Fibroblast of lung (primary cell): ENCODE measurements at places on chromosomes 7 and 10. TPM values are rescaled to one million over a fixed set of nuclear protein-coding genes. Genes with fewer than 3 reads are reported as not detected.
A peak's percentile ranks its signal among the peaks of the same experiment; 100 is the strongest.

The CYP2E1 gene
- 0.26 and 0.50 TPM in 2 replicates for total RNA-seq

The CCL26 gene
- total RNA-seq: 1.2 and 1.3 TPM in 2 replicates

The EN2 gene
- under 0.01 TPM in 1 of 2 replicates, not detected in the other for total RNA-seq

The OPN1SW gene
- total RNA-seq: not detected in 2 replicates

The CYP26A1 gene
- under 0.01 TPM in 1 of 2 replicates, not detected in the other for total RNA-seq

DNA sequence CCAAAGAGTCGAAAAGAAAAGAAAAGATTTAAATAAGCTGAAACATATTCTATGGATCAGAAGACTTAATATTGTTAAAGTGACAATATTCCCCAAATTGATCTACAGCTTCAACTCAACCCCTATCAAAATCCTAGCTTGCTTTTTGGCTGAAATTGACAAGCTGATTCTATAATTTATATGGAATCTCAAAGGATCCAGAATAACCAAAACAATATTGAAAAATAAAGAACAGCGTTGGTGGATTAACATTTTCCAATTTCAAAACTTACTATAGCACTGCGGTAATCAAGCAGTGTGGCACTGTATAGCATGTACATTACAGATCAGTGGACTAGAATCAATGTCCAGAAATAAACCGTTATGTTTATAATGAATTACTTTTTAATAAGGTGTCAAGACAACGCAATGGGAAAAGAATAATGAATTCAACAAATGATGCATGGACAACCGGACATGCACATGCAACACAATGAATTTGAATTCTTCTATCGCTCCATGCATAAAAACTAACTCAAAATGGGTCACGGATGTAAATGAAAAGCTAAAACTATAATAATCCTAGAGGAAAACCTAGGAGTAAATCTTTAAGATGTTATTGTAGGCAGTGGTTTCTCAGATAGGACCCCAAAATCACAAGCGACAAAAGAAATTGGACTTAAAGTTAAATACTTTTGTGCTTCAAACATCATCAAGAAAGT lies 1.6 kb upstream of the ALOX5 start:
- peaks cover 32% of the 10 kb centered on the region for H3K27me3 ChIP-seq
- no peaks in the 10 kb centered on the region for H3K36me3 ChIP-seq
- DNase-seq: no peak
- no peaks in the 10 kb centered on the region for H3K4me1 ChIP-seq
- H3K4me3 ChIP-seq: no peak overlapping the region
- H3K27ac ChIP-seq: no peak overlapping the region

DNA sequence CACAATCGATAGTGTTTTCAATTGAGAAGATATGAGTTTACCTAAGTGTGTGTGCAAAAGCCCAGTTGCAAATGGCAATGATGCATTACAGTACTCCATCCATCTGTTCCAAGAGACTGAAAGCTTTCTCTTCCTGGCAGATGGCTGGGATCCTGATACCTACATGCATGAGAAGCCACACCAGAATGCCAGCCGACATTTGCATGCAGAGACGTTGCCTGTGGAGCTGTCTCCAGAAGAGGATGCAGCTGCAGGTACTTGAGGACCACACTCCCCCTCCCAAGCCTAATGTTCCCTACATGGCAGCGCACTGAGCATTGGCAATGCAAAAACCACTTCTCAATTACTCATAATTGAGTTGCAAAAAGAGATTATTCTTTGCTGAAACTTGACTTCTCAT lies 332.1 kb downstream of the WDR11 start:
- H3K27ac ChIP-seq: no peak overlapping the region
- no peak overlapping the region for H3K4me3 ChIP-seq
- H3K4me1 ChIP-seq: no peaks in the 10 kb centered on the region
- H3K27me3 ChIP-seq: no peaks in the 10 kb centered on the region
- no peak for DNase-seq
- H3K36me3 ChIP-seq: no peaks in the 10 kb centered on the region

DNA sequence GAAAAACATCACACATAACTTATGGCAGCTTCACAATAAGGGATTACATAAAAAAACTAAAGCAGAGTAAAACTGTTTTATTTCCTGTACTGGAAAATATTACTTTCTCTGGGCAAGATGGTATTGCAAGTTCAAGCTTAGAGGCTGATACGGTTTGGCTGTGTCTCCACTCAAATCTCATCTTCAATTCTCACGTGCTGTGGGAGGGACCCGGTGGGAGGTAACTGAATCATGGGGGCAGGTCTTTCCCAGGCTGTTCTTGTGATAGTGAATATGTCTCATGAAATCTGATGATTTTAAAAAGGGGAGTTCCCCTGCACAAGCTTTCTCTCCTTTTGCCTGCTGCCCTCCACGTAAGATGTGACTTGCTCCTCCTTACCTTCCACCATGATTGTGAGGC lies 5.1 kb upstream of the LRRC27 start:
- H3K4me3 ChIP-seq: no peak overlapping the region
- H3K4me1 ChIP-seq: peaks cover 2% of the 10 kb centered on the region
- no peaks in the 10 kb centered on the region for H3K27me3 ChIP-seq

DNA sequence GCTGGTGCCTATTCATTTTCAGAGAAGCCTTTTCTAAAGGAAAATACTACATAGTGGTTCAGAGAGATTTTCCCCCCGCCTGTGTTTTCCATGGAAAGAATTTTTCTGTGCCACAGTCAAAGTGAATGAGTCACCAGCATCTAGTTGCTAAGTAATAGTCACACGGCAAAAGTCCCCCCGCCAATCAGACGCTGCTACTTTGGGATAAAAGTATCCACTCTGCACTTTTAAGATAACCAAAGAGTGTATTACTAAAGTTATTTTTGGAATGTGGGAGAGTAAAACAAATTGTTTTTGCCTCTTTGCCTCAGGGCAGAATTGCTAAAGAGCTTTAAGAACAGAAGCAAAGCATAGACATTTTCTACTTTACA lies 23.5 kb downstream of the ABLIM1 start:
- H3K4me1 ChIP-seq: peaks cover 34% of the 10 kb centered on the region
- no peaks in the 10 kb centered on the region for H3K36me3 ChIP-seq
- peak; percentile 96 for DNase-seq
- no peak overlapping the region for H3K4me3 ChIP-seq

DNA sequence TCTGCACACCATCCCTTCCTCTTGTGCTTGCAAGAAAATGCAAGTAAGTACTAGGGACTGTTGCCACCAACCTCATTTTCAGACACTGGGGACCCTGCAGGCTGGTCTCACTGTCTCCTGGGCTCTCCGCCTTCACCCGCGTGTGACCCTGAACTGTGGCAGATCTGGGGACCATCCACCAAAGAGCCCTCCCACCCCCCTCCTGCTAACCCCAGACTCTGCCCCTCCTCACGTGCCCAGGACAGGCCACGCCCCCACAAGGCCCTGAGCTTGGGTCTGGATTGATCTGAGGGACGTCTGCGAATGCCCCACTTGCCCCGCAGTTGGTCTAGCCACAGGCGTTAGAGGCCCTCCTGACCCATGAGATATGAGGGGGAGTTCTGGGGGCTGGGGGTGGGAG lies 8.1 kb downstream of the CNPY1 start:
- H3K36me3 ChIP-seq: no peaks in the 10 kb centered on the region
- no peak overlapping the region for H3K27ac ChIP-seq
- H3K27me3 ChIP-seq: peaks cover 10% of the 10 kb centered on the region
- no peaks in the 10 kb centered on the region for H3K4me1 ChIP-seq

DNA sequence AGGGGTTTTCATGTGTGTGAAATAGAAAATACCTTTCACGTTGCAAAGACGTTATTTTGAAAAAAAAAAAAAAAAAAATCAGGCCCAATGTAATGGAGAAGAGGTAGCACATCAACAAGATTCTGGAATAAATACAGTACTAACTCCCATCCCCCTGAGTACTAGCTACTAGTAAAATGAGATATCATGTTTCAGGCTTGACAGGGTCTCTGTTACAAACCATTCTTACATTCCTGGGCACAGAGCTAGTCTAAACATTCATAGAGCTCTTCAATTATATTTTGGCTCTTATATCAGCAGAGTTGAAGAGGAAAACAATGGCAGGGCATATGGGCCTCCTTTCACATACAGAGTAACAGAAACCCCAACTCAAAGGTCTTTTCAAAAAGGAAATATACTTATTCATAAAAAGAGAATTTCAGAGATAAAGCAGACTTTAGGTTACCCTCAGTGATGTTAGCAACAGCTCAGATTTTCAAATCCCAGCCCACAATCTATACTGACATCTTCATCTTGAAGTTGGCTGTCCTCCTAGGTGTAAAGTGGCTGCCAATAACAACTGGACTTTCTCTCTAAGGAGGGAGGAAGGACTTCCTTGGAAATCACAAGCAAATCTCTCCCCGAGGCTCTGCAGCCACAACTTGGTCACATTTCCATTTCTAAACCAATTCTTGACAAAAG lies 18.6 kb downstream of the C7orf33 start:
- no peak overlapping the region for H3K27ac ChIP-seq
- no peaks in the 10 kb centered on the region for H3K36me3 ChIP-seq
- peaks cover 7% of the 10 kb centered on the region for H3K27me3 ChIP-seq
- peak; percentile 64 for DNase-seq

DNA sequence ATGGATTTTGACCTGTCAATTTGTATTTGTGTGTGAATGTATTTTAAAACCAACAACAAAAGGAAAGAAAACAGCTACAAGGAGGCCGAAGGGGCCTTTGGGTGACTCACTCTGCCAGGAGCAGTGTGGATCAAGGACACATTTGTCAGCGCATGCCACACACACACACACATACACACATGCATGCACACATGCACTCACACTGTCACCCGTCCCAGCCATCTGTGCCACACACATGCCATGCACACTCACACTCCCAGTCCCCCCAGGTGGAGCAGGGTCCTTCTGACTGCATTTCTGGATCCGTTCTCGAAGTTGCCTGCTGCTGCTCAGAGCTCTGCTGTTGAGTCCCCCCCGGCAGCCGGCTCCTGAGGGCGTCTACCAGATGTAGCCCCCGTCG lies 26.0 kb downstream of the SPOCK2 start:
- no peak for DNase-seq
- no peaks in the 10 kb centered on the region for H3K4me1 ChIP-seq
- peaks cover 11% of the 10 kb centered on the region for H3K27me3 ChIP-seq
- no peak overlapping the region for H3K4me3 ChIP-seq

DNA sequence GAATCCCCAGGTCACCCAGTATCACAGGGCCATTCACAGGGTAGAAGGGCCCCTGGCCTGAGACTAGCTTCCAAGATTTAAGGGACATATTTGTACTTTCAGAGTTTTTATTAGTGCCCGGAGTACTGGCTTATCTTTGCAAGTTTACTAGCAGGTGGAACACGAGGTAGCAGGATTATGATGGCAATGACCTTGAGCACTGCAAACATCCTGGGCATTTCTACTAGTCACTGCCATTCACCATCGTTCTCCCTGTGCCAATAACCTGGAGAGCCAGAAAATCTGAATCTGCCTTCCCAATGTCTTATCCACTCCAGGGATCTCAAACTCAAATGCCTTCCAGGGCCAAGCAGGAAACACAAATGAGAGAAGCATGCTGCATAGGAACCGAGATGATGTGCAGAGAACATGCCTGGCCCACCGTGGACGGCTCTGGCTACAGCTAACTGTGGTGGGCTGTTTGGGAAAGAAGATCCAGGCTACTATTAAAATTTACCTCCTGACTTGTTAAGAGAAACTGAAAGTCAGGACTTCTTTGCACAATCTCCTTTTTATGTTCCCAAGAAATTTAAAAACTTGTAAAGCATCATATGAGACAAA lies 16.7 kb downstream of the FAM53B start:
- no peak for DNase-seq
- H3K4me1 ChIP-seq: no peaks in the 10 kb centered on the region
- H3K4me3 ChIP-seq: no peak overlapping the region
- no peak overlapping the region for H3K27ac ChIP-seq
- no peaks in the 10 kb centered on the region for H3K27me3 ChIP-seq

DNA sequence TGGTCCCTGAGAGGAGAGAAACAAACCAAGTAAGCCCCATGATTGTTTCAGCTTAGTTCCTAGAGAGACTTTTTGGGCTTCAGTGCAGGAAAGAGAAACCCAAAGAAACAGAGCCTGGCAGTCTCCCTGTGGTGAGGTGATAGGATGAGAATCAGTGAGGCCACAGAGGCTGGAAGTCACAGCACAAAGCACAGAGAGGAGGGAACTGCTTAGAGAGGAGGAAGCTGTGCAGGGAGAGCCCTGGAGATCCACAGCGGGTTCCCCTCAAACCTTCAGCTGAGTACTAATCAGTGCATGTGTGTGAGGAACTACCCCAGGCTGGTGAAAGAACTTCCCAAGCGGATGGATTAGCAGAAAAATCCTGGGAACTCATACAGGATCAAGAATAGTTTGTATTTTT lies 27.4 kb upstream of the HECW1 start:
- no peak for DNase-seq
- H3K36me3 ChIP-seq: no peaks in the 10 kb centered on the region
- H3K4me3 ChIP-seq: no peak overlapping the region
- H3K27ac ChIP-seq: no peak overlapping the region
- H3K4me1 ChIP-seq: no peaks in the 10 kb centered on the region

DNA sequence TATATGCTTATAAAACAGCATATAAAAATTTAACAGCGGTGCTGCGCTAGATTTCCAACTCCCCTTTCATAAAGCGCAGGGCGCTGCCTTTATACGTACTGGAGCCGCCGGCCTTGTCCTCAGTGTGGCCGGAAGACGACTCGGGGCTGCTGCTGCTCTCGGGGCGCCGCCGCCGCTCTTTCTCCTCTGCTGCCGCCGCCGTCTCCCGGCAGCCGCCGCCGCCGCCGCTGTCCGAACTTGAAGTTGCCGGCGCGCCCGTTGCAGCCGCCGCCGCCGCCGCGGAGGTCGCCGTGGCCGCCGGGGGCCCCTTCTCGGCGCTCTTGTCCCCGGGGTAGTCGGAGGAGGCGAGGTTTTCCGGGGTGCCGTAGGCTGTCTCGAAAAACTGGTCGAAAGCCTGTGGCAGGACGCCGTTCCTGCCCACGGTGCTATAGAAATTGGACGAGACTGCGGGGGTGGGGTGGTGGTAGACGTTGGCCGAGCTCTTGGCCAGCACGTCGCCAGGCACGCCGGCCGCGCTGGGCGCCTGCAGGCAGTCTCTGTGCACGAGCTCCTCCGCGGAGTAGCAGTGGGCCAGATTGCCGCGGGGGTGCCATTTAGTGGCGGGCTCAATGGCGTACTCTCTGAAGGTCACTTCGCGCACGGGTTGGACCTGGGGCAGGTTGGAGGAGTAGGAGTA lies 557 bp downstream of the HOXA11 start:
- peak; percentile 15 for DNase-seq
- no peaks in the 10 kb centered on the region for H3K36me3 ChIP-seq
- no peaks in the 10 kb centered on the region for H3K4me1 ChIP-seq
- H3K27me3 ChIP-seq: peaks cover 71% of the 10 kb centered on the region
- peak overlapping the region; percentile 18 for H3K4me3 ChIP-seq

- no peak overlapping the region for H3K27ac ChIP-seq
- no peaks in the 10 kb centered on the region for H3K36me3 ChIP-seq
- H3K27me3 ChIP-seq: no peaks in the 10 kb centered on the region
- DNase-seq: no peak
- H3K4me1 ChIP-seq: no peaks in the 10 kb centered on the region
- no peak overlapping the region for H3K4me3 ChIP-seq
Observed at GRCh38 chr10:128032466-128032865, 93.8 kb downstream of the MKI67 start.

DNA sequence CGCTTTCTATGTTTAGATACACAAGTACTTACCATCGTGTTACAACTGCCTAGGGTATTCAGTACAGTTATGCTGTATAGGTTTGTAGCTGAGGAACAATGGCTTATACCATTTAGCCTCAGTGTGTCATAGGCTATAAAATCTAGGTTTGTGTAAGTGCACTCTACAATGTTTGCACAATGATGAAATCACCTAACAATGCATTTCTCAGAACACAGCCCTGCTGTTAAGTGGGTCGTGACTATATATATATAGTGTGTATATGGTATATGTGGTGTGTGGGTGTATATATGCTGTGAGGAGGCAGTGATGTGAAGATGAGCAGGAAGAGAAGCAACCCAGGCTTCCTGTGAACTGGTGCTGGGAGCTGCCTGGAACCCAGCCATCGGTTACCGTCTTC lies 65.6 kb upstream of the MKI67 start:
- no peaks in the 10 kb centered on the region for H3K4me1 ChIP-seq
- no peak overlapping the region for H3K4me3 ChIP-seq
- no peaks in the 10 kb centered on the region for H3K36me3 ChIP-seq
- DNase-seq: no peak
